ENCODE measurements at places on chromosomes 6 and 20.

- no peak for DNase-seq
Observed at GRCh38 chr6:125940247-125941041, 16.1 kb upstream of the HINT3 start.

DNA sequence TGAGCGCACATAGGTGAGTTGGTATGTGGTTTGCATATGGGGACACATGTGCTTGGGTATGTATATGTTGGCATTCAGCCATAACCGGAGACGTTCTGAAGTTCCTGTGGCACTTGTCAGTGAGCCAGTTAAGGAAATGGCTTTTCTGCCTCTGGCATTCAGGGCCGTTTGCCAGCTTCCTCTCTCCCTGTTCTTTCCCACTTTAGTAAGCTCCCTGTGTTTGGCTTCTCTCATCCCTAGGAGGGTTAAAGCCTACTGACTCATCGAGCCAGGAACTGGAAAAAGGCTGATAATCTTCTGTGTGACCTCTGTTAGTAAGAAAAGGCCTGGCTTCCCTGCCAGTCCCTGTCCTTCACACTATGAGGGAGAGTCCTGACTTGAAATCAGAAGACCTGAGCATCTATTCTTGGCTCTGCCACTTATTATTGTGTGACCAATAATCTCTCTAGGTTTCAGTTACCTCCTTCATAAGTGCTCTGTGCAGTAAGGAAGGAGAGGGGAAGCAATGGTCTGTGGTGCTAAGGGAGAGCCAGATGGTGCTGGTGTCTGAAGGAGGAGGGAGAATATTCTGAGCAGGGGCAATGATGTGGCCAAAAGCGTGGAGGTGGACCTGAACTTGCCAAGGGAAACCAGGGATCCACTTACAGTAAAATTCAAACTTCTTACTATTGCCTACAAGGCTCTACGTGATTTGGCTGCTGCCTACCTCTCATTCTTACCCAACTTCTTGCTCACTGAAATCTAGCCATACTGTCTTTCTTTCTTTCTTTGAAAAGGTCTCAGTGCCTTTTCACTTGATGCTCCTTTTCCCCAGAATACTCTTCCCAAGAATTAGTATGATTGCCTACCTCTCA is 31.4 kb downstream of the ACSS2 start:
- no peak for DNase-seq

GRCh38 chr6:71335544-71335943 is 46.9 kb downstream of the OGFRL1 start:
- no peak for DNase-seq

DNA sequence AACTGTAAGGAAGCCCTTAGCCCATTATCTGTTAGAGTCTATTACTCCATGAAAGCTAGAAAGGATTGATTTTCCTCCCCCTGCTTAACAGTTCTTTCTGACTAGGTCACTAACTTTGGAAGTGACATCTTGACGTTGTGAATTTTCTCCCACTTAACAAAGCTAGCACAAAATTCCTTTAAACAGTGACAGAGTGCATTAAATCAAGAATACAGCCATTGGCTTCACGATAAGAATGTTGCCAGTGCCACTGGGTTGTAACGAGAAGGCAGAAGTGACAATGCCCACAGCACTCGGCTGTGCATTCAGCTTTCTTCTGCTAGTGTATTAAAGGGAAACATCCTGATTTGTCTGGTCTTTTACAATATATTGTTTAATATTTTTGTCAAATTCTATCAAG is 182.7 kb upstream of the DTNBP1 start:
- no peak for DNase-seq

DNA sequence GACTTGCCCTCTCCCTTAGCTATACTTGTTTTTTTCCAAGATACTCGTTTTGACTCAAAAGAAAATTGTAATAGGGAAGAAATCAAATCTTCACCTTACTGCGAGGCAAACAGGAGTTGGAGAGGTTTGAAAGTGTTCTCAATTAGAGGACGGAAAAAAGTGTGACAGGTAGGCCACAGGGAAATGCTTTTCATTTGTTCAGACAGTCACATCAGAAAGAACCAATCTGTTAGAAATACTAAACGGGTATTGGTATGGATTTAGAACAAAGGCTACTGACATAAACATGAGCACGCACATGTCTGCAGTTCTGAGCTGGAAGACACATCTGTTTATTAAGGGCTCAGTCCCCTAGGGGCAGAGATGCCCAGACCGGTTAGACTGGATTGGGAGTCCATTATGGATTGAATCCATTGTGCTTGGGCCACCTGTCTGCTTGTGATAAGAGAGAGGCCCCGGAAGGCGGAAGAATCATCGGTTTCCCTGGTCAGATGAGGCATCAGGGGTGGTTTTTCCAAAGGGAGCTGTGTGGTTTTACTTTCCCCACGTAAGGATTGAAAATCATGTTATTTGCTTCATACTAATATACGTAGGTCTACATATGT is 220.9 kb upstream of the MYLIP start:
- DNase-seq: no peak

DNA sequence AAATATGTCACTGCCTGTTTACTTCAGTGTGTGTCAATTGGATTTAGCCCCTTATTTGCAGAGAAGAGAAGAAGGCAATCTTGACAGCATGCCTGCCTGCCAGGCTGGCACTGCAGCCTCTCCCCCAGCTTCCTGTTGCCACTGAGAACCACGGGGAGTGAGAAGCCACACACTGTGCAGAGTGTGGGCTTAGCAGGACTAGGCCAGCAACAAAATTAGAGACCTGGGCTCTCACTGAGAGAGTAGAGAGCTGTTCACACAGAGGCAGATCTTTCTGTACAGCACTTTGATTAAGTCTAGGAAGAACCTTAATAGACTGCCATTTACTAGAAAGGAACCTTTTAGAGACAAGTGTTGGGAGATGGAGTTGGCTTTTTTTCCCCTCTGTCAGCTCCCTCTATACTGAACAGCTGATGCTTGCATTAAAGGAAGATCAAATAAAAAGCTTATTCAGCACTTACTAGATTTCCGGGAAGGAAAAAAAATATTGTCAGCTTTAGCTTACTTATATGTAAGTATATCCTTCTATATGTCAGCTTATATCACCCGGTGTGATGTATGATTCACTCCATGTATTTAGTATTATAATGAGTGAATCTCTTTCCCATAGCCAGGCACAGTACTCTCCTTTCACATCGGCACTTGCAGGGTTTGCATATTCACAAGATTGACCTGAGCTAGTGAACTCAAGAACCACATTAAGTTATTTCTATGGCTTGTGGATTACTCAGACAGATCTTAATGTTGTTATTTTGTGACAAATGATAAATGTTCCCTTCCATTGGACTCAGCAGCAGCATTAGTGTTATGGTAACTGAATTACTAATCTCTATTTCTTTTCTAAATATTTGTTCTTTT is 851.0 kb upstream of the EPHA7 start:
- no peak for DNase-seq

All from T-helper 2 cell treated with Interferon-gamma antibody and Interleukin-4, amounts not matched to agents 5 μg/mL and 100 μg/mL, for 36 hours (primary cell).